ENCODE measurements at places on chromosomes 2 and 18.

DNA sequence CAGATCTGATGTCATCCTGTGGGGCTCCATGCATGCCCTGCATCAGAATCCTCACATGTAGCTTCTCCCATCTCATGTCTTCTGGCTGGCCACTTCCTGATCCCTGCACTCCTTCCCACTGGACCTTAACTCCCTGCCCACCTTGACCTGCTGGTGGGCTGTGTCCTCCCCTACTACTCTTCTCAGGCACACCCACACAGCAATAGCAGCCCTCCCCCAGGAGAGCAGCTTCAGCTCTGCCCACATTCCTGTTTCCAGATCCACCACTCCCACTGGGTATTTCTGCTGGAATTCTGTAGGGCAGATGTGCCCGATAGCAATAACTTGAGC, 137.0 kb upstream of the HS6ST1 start:
- no peak for DNase-seq

DNA sequence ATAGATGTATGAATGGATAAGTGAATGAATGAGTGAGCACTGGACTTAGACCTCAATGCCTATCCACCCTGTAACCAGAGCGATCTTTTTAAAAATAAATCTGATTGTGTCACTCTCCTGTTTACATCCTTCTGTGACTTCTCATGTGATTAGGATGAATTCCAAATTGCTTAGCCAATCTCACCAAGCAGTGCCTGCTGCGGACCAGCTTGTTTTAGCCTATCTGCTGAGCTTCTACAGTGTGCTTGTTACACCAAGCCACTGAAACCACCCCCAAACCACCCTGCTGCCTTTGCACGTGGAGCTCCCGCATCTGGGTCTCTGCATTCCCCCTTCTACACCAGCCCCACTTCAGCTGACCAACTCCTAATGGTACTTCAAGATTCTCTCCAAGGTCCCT, 265.4 kb downstream of the EN1 start:
- DNase-seq, result no peak

DNA sequence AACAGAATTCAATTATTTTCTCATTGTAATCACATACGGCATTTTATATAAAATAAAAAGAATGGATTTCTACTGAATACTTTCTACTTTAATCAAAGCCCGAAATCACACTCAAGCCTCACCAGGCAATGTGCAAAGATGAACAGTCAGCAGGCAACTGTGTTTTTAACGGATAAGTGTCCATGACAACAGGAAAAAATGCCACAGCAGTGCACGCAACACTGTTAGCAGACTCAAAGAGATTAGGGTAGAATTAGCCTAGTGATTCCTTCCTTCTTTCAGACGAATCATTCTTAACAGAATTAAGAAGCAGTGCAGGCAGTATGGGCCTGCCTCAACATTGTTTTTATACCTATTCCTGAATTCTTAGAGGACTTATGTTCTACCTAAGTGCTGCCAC, 135.6 kb downstream of the CDH2 start:
- DNase-seq, result no peak

GRCh38 chr18:74945774-74946545, 263.0 kb downstream of the PTGR3 start:
- no peak for DNase-seq

DNA sequence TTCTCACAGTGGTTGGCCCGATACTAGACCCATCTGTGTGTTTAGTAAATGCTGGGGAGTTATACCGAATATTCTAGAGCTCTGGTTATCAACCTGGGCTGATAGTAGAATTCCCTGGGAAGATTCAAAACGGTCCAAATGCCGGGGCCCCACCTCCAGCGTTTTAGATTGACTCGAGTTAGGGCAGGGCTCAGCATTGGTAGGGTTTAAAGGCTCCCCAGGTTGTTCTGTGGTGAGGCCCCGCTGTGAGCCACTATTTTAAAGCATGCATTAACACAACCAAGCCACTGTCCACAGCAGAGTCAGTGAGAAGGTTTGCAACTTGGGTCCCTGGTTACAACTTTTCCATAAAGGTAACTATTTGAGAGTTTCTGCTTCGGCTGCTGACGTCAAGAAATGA, 73.6 kb downstream of the DYSF start:
- no peak for DNase-seq

DNA sequence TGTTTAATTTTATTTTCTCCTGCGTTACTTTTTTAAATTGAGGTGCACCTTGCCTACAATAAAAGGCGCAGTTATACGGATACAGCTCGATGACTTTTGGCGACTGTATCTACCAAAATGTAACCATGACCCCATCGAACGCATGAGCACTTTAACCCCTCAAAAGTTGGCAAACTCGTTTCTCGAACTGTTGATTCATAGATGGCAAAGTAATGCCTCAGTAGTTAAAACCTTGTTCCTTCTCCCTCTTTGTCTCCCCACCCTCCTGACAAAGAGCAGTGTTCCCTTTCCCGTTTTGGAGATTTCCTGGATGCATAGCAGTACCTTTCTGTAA, 577 bp downstream of the MOGAT1 start:
- no peak for DNase-seq

DNA sequence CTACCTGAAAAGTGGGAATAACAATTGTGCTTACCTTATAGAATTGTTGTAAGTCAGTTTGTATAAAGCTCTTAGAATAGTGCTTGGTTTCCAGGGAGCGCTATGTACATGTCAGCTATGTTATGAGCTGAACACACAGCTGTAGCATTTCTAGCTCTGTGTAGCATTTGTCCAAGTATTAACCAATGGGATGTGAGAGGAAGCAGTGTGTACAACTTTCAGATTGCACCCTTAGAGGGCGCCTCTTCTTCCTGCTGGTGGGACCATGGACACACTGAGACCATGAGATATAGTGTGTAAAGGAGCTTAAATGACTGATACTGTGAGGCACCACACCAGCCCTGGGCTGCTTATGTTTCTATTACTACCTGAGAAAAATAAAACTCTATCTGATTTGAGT, 380.2 kb downstream of the LNPK start:
- no peak for DNase-seq

DNA sequence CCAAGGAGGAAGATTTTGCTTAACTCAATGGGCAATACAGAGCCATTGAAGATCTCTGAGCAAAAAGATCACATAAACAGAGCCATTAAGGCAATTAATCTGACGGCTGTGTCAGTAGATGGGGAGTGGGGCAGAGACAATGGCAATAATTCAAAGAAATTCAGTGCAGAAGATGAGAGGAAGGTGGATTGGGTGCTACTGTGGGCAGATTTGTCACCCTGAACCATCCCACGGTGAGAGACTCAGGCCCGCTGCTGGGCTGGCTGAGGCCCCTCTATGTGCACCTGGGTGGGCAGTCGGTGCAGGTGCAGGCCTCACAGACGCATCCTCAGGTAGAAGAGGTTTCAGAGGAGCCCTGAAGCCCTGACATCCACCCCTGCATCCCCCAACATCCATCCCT, 458.6 kb downstream of the EIPR1 start:
- no peak for DNase-seq

DNA sequence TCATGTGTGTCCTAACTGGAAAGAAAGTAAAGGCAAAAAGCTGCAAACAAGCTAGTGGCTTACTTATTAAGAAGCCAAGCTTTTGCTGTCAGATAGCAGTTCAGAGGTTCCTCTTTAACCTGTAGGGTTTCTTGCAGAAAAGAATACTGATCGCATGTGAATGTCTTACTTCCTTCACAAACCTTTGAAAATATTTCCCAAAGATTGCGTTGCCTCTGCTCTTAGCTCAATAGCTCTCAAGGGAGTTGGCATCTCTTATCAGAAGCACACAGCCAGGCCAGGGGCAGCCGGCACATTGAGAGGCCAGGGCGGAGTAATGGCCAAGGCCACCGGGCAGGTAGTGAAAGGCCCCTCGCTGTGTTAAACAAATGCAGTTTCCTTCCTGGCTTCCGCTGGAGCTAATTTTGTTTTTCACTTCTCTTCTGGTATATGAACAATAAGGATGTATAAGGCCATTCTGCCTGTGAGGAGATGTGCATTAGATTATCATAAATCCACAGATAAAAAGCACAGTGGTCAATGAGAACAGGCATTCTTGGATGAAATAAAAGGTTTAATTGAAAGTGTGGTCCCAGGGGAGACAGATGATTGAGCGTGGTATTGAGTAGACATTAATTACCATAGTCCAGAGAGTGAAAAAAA, 542.4 kb upstream of the NRP2 start:
- no peak for DNase-seq

GRCh38 chr2:147548451-147548850, 296.4 kb upstream of the ACVR2A start:
- DNase-seq, result no peak

DNA sequence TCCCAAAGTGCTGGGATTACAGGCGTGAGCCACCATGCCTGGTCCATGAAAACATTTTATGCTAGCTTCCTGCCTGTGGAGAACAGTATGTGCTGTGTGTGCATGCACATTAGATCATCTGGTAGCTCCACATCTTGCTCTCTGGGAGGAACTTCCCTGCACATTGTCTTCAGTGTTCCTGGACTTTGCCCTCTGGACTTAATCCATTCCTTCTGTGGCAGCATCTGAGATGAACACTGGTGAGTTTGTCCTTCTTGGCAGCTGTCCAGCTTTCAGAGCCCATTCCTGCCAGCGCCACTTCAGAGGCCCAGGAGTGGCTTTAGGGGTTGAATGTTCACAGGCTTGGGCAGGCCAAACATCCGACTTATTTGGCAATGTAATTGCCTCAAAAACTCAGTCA, 65.2 kb downstream of the POU3F3 start:
- no peak for DNase-seq

GRCh38 chr2:129480790-129481189, 498.7 kb upstream of the RAB6C start:
- DNase-seq, result no peak

GRCh38 chr18:23194155-23194996, 59.1 kb downstream of the CABLES1 start:
- no peak for DNase-seq

- peak; percentile 7 for DNase-seq
These were observed 13.0 kb downstream of the ANTXR1 start for GRCh38 chr2:69026026-69026425.

DNA sequence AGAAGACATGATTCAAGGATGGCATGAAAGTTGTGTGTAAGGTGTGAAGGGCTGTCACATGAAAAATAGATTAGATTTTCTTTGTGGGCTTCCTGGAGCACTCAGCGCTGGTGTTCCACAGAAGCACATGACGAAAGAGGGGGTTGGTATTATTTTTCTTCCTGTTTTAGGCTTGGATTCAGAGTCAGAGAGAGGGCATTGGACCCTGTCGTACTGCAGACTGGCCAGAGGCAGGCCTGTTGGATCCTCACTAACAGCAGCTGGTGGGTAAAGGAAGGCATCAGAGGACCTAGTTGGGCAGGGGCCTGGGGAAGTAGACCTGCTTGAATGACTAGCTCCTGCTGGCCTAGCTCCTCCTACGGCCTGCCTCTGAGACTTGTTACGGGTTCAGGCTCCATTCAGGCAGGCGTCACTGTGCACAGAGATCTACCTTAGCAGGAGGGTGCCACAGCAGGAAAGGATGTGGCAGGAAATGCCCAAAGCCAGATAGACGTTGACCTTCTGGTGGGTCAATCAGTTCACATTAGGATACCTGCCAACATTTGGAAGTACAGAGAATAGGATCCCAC, 13.1 kb downstream of the CTLA4 start:
- DNase-seq, result no peak

DNA sequence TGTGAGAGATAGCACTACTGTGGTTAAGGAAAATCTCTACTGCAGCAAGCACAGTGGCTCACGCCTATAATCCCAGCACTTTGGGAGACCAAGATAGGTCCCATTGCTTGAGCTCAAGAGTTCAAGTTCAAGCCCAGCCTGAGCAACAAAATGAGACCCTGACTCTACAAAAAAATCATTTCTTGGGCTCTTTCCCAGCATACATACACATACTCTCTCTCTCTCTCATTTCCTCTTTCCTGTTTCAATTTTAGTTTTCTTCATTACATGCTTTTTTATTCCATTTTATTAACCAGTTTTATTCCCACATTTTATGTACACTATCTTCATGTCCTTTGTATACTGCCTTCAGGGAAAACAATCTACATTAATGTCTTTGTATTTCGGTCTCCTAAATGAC, 14.6 kb downstream of the WDR33 start:
- no peak for DNase-seq

- no peak for DNase-seq
These were observed 31.9 kb upstream of the NRP2 start for GRCh38 chr2:205650450-205650849.

GRCh38 chr2:171346723-171347557, 86.8 kb downstream of the METTL8 start:
- no peak for DNase-seq

- no peak for DNase-seq
These were observed 390.3 kb upstream of the GALNT5 start for GRCh38 chr2:156867201-156867600.

DNA sequence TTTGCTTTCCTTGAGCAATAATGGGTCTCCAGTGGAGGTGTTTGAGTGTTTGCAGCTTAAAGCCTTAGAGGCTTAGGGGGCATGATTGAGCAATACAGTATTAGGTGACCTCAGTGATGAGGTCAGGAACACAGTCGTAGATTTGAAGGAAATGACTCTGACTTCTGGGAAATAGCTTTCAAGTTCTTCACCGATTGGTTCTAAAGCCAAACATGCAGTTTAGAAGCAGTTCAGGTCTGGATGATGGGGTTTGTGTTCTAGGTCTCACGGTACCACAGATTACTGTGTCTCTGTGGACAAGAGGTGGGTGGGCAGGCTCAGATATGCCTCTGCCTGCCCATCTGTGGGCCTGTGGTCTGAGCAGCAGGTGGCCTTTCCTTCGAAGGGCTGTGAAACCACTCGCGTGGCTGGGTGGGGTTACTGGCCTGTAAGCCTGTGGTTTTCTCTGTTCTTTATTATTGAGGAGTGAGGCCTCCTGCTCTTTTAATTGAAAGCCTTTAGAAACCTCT, 7.8 kb downstream of the MTHFD2 start:
- no peak for DNase-seq

DNA sequence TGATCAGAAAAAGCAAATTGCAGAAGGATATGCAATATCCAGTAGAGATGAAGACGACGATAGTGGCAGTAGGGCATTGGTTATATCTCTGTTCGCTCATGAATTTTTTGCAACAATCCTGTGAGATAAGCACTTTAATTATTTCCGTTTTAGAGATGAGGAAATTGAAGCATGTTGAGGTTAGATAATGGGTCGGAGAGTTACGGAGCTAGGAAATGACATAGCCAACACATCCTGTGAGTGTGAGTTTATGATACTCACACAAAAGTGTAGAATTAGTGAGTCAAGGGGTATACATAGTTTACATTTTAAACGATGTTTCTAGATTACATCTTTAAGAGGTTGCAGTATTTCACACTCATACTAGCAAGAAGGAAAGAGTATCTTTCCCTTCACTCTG, 123.1 kb upstream of the ARL4C start:
- no peak for DNase-seq

DNA sequence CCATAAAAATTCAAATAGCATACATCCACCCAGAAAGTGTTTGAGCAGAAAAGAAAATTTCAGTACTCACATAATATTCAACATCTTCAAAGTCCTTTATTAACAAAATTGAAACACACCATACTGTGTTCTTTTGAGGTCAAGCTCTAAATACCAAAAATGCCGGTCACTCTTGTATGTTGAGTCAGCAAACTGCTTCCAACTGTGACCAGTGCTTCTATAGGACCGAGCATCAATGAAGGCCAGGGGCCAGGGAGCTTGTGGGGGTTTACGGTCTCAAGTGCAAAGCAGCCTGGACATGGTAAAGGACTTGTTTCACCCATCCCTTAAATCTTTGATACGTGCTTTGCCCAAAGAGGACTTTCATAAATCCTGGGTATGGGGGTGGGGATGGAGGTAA, 112.7 kb upstream of the REV1 start:
- DNase-seq, result no peak
